ENCODE measurements at places on chromosomes 4 and X.
A peak's percentile ranks its signal among the peaks of the same experiment; 100 is the strongest.

- peak; percentile 60 for DNase-seq
These were observed 169.0 kb upstream of the BCOR start for GRCh38 chrX:40266490-40267333.

DNA sequence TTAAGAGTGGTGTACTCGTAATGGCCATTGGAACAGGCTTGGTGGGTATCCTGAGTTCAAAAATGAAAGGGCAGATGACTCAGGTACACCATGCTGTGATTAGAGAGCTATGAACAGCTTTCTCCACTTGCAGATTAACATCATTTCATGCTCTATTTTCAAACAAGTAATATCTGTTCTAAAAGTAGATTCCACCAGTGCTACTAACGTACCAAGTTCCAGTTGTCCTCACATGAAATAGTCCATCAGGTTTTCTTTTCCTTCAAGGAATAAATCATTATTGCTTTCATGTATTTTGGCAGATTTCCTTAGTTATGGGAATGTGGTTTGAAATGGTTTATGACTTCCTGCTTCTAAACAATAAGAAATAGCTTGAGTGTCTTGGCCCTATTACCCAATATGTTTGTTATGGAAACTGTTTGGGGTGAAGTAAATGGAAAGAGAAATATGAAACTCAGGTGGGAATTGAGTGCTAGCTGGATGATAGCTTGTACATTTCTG is 49.9 kb downstream of the PCDH7 start:
- DNase-seq = no peak

- peak; percentile 63 for DNase-seq
These were observed at the start of gene FAAH2 for GRCh38 chrX:57286507-57287251. Gene FAAH2, plus strand, starts transcription at chrX:57286706. Its CDS starts 120 bp downstream, at chrX:57286826.

GRCh38 chrX:15973946-15974345 is 119.3 kb upstream of the AP1S2 start:
- DNase-seq = no peak

GRCh38 chr4:25767877-25768725 is 94.7 kb downstream of the SEL1L3 start:
- DNase-seq = no peak

- no peak for DNase-seq
These were observed 95.4 kb downstream of the VCX2 start for GRCh38 chrX:8075636-8076035.

DNA sequence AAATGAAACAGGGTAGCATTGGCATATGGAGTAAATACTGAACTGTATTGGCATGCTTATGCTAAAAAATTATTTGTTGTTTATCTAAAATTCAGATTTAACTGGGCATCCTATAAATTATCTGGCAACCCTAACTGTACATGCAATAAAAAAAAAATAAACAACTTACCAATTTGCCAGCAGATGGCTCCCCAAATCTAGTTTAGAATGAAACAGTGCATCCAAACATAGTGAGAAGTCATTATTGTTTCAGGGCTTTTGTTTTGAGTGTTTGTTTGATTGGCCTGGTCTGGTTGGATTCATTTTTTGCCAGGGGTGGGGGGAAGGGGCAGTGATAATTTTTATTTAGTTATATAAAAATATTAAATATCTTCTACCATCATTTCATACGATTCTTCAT is 12.8 kb upstream of the NSUN7 start:
- no peak for DNase-seq

GRCh38 chrX:96445531-96446065 is 239.0 kb upstream of the DIAPH2 start:
- DNase-seq = no peak

DNA sequence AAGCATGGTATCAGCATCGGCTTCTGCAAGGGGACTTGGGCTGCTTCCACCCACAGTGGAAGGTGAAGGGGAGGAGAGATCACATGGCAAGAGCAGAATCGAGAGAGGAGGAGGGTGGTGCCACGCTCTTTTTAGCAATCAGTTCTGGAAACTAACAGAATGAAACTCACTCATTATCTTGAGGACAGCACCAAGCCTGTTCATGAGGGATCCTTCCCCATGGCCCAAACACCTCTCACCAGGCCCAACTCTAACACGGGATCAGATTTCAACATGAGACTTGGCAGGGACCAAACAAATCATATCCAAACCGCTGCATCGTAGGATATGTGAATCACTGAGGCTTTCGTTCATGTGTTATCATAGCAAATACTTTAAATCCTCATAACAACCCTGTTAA is 125.5 kb downstream of the GPC3 start:
- DNase-seq = no peak

- DNase-seq = no peak
These were observed 140.9 kb downstream of the STIM2 start for GRCh38 chr4:27001398-27002164.

- no peak for DNase-seq
These were observed 161.7 kb upstream of the NAP1L5 start for GRCh38 chr4:88859191-88859812.

DNA sequence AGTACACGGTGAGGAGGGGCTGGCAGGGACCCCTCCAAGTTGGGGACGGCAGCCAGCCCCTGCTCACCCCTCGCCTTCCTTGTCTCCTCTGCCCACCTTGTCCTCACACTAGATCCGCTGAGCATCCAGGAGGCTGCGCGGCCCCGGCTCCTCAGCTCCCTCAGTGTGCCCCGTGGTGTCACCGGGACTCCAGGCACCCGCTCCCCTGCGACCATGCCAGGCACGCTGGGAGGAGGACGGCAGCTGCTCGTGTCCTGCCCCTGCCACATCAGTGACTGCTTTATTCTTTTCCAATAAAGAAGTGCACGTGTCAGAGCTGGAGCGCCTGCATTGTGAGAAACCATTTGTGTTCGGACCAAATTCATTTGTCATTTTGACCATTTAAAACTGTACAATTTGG is 6.4 kb downstream of the FAM50A start:
- no peak for DNase-seq

GRCh38 chrX:125782184-125782583 is 383.9 kb downstream of the DCAF12L2 start:
- DNase-seq = no peak

GRCh38 chr4:117740736-117741135 is 293.6 kb upstream of the NDST3 start:
- no peak for DNase-seq

GRCh38 chr4:24646798-24647460 is 62.6 kb upstream of the DHX15 start:
- no peak for DNase-seq

DNA sequence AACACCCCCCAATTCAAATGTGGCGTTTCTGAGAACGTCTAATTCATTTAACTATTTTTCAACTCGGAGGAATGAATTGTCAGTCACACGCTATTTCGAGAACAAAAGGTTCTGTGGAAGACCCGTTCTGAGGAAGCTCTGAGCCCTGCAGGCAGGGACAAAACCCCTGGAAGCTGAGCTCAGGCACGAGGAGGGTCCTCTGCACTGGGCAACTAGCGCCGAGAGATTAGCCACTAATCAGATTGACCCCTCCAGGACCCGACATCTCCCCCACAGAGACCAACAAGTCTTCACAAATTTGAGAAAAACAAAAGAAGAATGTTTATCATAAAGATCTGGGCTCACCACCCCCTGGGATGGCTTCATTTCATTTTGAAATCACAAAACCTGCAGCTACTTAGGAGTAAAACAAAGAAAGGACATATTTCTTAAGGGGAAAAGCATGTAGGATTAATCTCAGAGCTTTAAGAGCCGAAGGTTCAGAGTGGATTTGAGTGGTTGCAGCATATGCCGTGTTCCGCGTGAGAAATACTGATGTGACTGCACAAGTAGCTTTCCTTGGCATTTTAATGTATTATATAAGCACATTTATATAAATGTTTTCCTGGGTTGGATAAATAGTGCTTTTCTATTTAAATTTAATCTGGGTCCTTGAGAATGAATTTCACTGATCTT is 41.8 kb downstream of the ADRA2C start:
- DNase-seq = no peak

GRCh38 chrX:149494844-149495565 is 10.1 kb downstream of the IDS start:
- no peak for DNase-seq

GRCh38 chr4:75484190-75484589 is 30.0 kb downstream of the RCHY1 start:
- DNase-seq = no peak

- DNase-seq = no peak
These were observed 85.3 kb upstream of the LIMCH1 start for GRCh38 chr4:41452484-41453225.

GRCh38 chr4:182642831-182643230 is 274.4 kb downstream of the DCTD start:
- DNase-seq = no peak

DNA sequence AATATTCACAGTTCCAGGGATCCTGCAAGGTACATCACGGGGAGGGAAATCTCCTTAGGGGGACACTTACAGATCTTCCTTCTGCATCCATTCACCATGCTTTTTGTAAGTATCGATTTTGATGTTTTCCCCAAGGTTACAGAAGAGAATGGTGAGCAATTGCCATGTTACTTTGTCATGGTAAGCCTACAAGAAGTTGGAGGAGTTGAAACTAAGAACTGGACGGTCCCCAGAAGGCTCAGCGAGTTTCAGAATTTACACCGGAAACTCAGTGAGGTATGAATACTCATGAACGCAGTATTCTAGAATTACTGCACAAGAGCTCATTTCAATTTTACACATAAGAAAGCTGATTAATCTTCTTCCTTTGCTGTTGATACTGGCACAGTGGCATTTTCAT is 53.9 kb downstream of the LRP2BP start:
- no peak for DNase-seq

DNA sequence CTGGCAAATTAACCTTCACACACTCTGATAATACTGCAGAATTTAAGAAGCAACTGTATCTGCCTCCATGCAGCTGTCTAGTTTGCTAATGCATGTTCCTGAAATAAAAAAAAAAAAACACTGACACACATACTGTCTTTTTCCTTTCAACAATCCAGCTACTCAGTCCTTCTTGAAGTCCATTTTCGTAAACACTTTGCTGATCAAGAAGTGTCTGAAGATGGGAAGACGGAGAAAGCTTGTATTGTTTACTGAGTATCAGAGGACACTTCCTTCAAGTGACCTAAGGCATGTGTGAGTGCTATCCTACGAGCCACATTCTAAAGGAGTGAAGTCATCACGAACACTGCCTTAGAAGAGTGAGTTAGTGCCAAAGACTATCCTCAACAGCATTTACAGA is 82.6 kb downstream of the LUZP4 start:
- DNase-seq = no peak

DNA sequence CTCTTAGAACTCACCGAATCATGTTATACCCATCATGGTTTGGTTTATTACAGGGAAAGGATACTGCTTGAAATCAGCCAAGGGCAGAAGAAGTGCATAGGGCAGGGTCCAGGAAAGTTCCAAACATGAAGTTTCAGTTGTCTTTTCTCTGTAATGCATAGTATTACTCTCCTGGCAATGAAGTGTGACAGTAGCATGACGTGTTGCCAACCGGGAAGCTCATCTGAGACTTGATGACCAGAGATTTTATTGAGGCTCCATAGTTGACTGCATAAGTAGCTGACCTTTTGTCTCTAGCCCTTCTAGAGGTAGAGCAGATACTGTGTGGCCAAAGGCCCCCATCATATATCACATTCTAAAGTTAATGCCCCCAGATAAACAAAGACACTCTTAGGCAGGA is 72.1 kb downstream of the BEND4 start:
- DNase-seq = no peak

- no peak for DNase-seq
These were observed 6.4 kb downstream of the ABCB7 start for GRCh38 chrX:75149654-75150053.

DNA sequence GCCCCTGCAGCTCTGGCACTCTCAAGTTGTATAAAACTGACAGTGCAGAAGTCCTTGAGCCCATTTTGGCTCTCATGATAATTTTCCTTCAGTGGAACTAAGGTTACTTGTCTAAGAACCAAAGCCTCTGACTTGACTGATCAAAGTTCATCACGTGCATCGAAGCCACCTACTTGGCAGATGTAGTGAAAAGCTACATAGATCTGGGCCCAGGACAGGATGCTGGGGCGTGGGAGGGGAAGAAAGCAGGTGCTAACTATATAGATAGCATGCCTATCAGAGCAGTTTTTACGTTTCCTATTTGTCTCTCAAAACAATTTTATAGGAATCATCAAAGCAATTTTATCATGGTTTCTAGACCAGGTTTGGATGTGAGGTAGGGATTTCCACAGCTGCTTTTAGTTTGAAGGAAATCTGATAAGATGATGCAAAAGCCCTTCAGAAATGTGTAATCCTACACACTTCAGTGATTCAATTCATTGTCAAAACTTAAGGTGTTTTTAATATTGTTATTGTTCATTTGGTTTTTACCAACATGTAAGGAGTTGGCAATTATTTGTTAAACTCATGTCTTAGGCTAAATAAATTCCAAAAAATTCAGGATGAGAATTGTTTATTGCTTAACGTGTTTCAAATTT is 1.2 kb upstream of the CD40LG start:
- peak; percentile 66 for DNase-seq

GRCh38 chr4:8514391-8514790 is 65.8 kb upstream of the GPR78 start:
- no peak for DNase-seq

DNA sequence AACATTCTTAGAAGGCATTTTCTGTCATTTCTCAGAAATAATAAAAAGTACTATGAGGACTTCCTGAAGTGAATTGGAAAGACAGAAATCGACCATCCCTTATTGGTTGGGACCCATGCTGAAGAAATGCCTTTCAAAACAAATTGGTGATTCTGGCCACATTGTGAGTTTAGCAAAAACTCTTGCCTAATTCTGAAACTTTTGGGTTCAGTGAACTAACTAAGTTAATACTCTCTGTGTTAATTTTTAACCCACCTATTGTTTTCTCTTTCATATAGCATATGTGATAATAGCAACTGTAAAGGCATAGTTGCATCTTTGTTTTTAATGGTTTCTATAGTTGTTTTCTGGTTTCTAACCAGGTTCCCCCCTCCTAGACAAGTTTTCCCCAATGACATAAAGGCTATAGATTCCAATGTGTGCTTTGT is 129.3 kb upstream of the FAT1 start:
- no peak for DNase-seq

- DNase-seq = no peak
These were observed 582.6 kb downstream of the RAPGEF2 start for GRCh38 chr4:159685340-159686092.
